Central memory CD8-positive, alpha-beta T cell (primary cell): ENCODE measurements at places on chromosomes 6 and 20.

GRCh38 chr20:48760403-48760983, 67.3 kb downstream of the PREX1 start:
- peak; percentile 46 for DNase-seq

DNA sequence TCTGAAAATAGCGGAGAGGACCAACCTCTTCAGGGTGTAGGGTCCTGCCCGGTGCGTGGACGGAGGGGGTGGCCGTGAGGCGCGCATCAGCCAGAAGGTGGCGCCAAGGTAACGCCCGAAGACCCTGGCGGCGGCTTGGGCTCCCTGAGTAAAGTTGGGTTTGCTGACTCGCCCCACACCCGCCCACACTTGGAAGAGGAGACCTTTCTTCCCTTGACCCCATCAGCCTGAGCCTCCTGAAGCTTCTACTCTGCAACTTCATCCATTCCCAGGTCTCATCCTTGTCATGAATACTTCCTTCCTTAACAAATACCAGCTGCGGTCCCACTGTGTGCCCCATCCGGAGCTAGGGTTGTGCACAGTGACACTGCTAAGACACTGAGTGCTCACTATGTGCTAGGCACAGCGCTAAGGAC, 14.6 kb downstream of the CD40 start:
- DNase-seq, result peak; percentile 15

DNA sequence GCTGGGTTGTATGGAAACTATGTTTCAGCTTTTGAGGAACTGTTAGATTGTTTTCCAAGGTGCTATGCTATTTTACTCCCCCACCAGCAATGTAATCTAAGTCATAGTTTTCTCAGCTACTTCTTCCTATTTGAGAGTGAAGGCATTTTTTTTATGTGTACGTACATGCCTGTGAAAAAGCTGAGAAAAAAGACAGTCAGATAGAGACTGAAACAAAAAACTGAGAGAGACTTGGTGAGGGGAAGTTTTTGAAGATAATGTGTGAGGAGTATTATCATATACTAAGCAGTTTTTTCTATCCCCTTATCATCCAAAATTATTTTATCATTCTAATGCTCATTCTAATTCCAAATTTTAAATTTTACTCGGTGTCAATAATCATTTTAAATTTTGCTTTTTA, 780.0 kb downstream of the BCKDHB start:
- no peak for DNase-seq

DNA sequence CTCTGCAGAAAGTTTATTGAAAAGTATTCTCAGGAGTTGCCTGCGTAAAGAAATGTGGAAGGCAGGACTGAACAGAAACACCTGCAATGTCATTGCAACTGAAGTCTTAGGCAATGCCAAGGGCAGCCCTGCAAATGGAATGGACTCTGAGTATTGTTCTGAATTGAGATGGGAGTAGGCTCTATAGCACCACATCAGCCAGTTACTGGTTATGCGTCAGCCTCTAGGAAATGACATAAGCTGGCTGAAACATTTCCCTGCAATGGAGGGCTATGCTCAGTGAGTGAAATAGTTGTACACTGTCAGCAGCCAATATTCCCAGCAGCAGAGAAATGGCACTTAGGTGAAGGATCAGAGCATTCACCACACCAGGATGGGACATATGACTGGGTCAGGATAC, 13.8 kb upstream of the GJE1 start:
- no peak for DNase-seq

GRCh38 chr6:107864226-107865127, 40.4 kb upstream of the SCML4 start:
- DNase-seq, result no peak

DNA sequence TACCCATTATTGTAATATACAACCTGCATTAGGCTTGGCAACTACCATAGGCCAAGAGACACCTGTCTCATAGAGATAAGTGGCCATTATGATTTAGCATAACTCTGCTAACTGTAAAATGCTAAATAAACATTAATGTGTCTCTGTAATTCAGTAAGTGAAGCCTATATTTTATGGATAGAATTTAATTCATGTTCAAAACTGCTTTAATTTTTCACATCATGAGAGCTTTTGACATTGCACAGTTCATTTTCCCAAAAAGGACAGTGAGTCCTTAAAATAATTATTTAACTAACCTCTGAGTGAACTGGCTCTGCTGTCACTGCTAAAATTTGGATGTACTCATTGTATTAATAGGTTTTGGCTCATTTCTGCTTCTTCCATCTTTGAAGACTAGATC, 41.4 kb upstream of the TMX4 start:
- no peak for DNase-seq

DNA sequence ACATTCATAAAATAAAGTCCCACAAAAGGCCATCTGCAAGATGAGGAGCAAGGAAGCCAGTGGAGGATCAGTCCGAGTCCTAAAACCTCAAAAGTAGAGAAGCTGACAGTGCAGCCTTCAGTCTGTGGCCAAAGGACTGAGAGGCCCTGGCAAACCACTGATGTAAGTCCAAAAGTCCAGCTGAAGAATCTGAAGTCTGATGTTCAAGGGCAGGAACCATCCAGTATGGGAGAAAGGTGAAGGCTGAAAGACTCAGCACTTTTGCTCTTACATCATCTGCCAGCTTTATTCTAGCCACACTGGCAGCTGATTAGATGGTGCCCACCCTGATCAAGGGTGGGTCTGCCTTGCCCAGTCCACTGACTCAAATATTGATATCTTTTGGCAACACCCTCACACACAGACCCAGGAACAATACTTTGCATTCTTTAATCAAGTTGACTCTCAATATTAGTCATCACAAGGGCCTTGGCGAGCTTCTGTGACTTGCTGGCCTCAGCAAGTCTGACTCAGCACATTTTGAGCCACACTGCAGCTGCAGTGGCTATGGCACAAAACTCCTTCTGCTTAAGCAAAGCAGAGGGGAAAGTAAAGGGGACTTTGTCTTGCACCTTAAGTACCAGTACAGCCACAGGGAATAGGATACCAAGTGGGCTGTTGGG, 1370.3 kb upstream of the CITED2 start:
- no peak for DNase-seq

DNA sequence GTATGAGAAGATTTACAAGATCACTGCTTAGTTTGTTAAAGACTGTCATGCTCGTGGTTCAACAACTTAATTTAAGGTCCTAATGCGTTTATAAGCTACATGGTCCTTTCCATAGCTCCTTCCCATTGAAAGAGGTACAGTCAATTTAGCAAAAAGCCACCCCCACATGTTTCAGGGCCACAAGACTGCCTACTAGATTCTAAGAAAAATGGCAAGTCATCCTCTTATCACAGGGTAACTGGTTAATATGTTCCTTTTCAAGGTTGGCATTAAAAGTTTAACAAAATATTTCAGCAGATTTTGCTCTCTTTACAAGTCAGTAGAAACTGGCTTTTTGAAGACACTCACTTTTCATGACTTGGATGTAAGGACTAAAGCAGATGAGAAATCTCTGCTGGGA, 15.7 kb downstream of the GSTA3 start:
- DNase-seq, result no peak

GRCh38 chr20:61821735-61822134, 243.9 kb downstream of the TAF4 start:
- no peak for DNase-seq

DNA sequence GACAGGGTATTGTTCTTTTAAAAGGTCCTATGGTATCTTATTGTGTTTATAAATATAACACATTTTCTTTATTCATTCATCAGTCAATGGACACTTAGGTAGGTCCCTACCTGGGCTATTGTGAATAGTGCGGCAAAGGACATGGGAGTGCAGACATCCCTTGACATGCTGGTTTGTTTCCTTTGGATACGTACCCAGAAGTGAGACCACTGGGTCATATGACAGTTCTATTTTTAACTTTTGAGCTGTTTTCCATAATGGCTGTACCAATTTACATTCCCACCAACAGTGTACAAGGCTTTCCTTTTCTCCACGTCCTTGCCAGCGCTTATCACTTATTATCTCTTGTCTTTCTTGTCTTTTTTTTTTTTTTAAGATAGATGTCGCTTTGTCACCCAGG, 627.5 kb downstream of the PRKN start:
- no peak for DNase-seq

DNA sequence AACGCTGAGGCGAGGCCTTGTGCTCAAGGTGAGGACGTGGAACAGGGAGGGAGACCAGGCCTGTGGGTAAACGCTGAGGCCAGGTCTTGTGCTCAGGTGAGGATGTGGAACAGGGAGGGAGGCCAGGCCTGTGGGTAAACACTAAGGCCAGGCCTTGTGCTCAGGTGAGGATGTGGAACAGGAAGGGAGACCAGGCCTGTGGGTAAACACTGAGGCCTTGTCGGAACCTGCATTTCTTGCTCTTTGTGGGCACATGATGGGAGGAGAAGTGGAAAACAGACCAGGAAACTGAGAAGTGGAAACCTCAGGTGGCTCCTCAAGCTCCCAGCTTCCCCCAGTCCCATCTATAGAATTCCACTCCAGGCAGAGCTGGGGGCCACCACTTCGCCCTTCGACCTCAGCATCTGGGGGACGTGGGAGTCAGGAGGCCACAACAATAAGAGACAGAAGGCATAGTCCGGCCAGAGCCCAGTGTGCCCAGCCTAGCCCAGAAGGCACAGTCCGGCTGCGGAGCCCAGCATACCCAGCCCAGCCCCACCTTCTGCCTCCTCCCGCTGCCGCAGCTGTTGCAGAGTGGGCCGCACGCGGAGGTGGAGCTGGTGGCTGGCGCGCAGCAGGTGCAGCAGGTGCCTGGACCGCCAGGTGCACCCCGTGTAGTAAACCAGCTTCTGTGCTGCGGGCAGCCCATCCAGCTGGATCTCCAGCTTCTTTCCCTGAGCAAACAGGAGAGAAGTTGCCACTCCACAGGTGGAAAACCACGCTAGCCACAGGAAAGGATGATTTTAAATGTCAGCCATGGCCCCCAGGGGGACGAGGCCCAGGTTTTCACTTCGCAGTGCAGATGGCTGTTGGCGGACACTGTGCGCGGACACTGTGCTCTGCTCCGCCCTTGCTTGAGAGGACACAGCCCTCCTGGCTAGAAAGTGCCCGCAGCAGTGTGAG, 17.5 kb downstream of the FRMD1 start:
- no peak for DNase-seq

DNA sequence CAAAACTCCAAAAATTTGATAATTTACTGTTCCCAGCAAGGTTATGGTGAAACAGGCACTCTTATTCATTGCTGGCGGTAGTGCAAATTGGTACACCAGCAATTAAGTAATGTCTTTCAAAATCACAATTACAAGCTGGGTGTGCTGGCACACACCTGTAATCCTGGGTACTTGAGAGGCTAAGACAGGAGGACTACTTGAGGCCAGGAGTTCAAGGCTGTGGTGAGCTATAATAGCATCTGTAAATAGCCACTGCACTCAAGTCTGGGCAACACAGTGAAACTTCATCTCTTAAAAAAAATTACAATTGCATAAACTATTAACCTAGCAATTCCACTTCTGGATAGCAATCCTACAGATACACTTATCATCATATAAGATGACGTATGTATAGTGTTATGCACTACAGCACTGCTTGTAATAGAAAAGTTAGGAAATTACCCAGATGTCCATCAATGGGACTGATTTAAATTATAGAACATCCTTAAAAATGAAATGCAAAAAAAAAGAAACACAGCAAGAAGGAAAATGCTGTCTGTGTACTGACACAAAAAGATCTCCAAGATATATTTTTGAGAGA, 31.4 kb downstream of the NCOA6 start:
- no peak for DNase-seq

DNA sequence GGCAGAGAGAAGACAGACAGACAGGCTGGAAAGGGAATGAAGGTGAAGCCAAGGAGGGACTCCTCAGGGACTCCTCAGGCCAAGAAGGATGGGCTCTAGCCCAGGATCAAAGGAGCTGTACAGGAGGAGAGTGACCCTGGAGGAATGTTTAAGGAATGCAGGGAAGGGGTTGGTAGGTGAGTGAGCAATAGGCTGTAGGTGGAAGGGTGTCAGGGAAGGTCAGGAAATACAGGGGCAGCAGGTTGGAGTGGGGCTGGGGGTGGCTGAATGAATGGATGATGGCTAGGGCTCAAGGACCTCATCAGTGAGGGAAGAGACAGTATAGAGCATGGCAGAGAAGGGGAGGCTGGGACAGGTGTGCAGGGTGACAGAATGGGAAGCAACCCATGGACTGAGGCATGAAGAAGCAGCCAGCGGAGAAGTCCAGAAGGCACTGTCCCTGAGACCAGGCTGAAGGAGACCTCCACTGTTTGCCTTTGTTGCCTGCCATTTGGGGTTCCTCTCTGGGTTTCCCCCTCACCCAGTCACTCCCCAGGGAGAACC, 13.2 kb downstream of the SYNGAP1 start:
- DNase-seq, result no peak
